ENCODE measurements at places on chromosomes 2 and 18. TPM values are rescaled to one million over a fixed set of nuclear protein-coding genes. Genes with fewer than 3 reads are reported as not detected.

DNA sequence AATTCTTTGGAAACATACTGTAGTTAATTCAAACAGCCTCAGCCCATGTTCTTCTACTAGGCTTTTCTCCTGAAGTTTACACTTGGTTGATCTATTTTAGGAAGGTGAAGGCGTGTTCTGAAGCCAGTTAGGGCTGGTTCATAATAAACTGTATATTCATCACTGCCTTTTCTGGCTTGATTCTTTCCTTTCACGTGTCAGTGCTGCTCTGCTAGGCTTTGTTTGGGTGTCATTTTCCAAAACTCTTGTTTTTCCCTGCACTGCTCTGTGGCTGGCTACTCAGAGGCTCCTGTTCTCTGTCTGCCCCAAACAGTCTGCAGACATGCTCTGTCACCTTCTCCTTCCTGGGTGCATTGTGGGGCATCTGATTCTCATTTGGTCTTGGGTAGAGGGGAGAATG is 136.1 kb downstream of the PARD3B start:
- ATAC-seq, result no peak

Gene ZNF892
- total RNA-seq, result 3.5 TPM

GRCh38 chr2:2828774-2829368 is 497.8 kb upstream of the MYT1L start:
- no peak for ATAC-seq

DNA sequence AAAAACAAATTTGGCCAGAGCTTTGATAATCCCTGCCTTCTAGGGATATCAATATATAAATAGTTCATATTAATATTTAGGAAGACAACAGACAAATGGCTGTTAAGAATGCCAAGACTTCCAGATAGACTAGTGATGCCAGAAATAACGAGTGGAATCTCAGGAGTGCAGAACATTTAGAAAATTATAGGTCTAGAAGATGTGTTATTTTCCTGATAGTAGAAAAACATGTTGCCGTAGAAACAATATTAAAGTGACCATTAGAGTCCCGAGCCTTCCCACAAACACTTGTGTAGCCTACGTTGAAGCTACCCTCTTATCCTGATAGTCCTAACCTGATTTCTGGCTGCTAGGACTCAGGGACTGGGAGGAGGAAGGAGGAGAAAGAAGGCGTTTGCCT is 54.3 kb upstream of the ITGA6 start:
- no peak for ATAC-seq

GRCh38 chr2:223264541-223265193 is 212.7 kb downstream of the KCNE4 start:
- ATAC-seq, result no peak

DNA sequence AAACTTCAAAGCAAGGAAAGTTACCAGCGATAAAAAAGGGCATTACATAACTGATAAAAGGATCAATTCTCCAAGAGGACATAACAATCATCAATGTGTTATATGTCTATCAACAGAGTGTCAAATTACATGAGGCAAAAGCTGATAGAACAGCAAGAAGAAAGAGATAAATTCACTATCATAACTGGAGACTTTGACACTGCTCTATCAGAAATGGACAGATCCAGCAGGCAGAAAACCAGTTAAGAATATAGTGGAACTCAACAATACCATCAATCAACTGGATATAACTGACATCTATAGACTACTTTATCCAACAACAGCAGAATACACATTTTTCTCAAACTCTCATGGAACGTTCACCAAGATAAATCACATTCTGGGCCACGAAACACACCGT is 65.0 kb downstream of the ROCK2 start:
- ATAC-seq, result no peak
